ENCODE measurements at places on chromosomes 5 and 9.

GRCh38 chr9:91429501-91429900 is 5.9 kb upstream of the NFIL3 start:
- DNase-seq, result no peak

DNA sequence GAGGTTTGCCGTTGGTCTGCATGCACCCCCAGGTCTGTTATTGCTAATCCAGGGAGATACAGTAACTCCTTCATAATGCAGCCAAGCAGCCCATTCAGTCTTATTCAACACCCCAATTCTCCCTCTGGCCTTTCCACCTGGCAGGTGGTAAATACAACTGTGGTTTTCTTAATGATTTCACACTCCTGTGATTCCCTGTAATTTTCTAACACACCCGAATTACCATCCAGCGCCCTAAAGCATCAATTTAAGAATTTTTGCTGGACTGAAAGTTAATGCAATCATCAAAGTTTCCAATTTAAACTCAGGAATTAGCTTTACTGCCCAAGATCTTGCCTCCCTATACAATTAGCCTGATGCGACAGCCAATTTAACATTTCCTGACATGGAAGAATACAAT is 62.5 kb downstream of the GNAQ start:
- DNase-seq, result no peak

- no peak for DNase-seq
Observed at GRCh38 chr5:8848366-8848765, 697.5 kb downstream of the SEMA5A start.

- no peak for DNase-seq
Observed at GRCh38 chr5:150389531-150390266, 23.0 kb downstream of the CD74 start.

DNA sequence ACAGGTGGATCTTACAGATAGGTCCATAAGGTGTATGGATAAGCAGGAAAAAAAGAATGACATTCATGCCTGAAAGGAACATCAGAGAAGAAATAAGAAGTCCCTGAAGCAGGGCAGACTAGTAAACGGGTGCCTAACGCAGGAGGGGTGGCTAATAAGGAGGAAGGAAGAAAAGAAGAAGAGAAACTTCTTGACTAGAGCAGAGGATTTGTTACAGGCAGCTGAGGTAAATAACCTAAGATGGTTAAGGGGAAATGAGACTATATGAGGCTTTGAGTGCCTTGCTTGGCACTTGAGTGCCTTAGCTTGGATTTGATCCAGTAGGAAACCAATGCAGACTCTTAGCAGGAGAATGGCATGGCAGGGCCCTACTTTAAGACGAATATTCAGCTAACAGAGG is 313.5 kb upstream of the PDE4D start:
- no peak for DNase-seq

- DNase-seq, result no peak
Observed at GRCh38 chr5:9516591-9516990, 29.3 kb downstream of the SEMA5A start.

- DNase-seq, result no peak
Observed at GRCh38 chr5:133749331-133749985, 137.1 kb upstream of the FSTL4 start.

DNA sequence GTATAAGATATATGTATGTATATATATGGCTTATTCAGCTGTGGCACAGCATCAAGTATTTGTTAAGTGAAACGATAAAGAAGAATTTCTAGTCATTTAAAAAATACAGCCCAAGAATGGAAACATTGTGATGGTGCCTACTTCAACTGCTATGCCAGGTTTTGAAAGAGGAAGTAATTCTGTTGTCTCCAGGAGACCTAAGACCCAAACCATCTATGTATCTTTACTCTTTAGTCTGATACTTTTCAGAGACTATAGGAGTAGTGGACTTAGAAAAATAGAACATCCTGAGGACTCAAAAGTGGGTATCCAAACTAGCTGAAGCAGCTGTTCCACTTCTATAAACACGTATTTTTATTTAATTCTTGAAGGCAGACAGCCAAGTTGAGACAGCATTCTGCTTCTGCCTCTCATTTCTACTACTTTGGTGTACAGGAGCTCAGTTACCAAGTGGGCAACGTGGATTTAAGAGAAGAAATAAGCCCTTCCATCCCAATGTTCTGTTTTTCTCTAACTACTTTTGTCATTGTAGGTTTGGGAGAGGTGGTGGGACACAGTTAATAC is 110.7 kb downstream of the RPS23 start:
- DNase-seq, result no peak

GRCh38 chr5:72922422-72922821 is 33.4 kb upstream of the FCHO2 start:
- DNase-seq, result no peak

DNA sequence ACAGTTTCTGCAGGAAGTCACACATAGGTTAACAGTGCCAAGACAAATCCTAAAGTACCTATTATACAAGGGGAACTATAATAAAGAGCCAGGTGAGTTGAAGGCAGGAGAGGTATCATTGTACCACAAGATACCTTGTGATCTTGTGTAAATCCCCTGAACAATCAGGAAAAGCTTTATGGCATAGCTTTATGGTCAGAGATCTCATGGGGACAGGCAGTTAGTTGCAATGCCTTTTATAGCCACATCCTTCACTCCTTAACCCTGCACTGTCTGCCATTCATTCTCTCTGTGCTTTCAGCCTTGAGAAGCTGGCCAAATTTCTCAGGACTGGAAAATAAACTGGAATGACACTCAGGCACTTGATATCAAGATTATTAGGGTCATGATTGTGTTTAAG is 97.0 kb downstream of the GHR start:
- no peak for DNase-seq

DNA sequence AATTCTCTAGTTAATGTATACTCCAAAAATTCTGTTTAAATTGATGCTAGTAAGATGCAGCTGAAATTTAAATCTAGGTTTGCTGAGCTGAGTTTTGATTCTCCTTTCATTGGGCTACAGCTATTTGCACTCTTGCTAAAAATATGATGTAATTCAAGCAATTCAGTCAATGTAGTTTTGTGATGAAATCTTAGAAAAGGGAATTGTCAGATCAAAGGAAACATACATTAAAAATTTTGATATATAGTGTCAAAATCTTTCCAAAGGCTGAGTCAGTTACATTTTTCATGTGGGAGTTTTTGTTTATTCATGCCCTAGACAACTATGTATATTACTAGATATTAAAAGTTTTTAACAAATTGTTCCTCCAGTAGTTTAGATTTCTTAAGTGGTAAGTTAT is 334.9 kb upstream of the DAB2 start:
- DNase-seq, result no peak

GRCh38 chr9:31730398-31730797 is 654.0 kb upstream of the ACO1 start:
- DNase-seq, result no peak

- DNase-seq, result no peak
Observed at GRCh38 chr9:86700629-86701028, 246.7 kb downstream of the GAS1 start.

GRCh38 chr5:58048954-58049353 is 410.9 kb downstream of the PLK2 start:
- no peak for DNase-seq

DNA sequence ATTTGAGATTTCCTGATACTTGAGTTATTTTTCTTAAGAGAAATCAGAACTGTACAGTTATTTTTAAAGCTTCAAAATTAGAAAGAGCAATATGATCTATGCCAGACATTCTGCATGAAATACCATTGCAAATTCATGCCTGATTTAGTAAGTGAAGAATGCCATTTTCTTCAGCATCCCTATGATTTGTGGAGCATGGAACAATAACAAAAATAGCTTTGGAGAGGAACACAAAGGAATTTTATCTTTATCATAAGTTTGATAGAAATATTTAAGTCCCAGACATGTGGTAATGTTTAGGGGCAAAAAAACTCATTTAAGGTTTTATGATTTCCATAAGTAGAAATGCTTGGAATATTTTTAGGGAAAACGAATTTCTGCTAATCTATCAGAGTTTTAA is 1863.4 kb downstream of the EFNA5 start:
- no peak for DNase-seq

DNA sequence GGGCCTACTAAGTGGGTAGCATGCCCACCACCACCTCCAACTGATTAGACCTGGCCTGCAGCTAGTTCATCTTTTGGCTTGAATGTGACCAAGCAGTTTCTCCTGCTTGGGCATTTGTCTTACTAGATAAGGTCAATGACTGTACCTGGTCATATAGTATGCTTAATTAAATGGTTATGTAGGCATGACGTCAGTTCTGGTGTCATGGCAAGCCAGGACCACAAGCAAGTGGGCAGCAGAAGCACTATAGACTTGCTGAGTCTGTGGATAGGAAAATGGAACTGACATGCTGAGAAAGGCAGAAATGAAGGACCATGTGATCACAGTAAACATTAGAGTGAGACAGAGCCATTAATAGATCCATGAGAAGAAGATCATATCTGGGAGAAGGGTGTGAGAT is 55.6 kb upstream of the C6 start:
- no peak for DNase-seq

- no peak for DNase-seq
Observed at GRCh38 chr9:76859860-76860259, 46.1 kb downstream of the PRUNE2 start.

DNA sequence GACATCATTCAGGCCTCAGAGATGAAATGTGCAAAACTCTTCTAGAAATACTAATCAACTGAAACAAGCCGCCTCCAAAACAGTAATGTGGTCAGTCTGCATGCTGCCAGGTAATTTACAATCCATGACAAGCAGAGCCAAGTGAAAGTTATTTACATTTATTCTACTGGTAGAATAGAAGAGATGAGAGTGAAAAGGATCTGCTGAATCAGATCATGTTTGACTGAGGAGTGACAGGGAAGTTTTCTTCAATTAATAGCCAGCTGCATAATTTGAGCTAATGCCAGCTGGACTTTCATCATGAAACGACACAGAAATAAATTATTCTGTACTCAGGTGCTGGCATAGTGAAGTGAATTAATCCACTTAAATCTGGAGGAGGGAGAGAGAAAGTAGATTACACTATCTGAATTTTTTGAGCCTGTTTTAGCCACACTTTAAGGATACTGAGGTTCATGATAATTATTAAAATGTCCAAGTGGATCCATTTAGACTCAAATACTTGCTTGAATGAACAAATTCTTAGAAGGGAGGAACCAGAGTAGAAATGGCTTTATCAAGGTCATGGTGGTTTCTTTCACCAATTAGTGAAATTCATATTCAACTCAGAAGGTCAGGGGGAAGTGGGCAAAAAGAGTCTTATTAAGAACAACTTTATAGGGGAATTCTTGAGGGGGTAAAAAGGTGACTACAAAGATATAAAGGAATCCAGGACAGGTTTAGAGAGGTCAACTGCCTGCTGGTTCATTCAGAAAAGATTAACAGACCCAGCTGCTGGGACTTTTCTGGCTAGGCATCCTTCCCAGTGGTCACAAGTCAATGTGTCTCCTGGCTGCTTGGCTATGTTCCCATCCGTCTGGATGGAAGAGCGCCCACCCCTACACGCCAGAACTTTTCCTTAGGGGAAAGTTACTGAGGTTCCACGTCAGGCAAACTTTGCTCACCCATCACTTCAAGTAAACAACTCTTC is 350.4 kb downstream of the PDE4D start:
- no peak for DNase-seq

DNA sequence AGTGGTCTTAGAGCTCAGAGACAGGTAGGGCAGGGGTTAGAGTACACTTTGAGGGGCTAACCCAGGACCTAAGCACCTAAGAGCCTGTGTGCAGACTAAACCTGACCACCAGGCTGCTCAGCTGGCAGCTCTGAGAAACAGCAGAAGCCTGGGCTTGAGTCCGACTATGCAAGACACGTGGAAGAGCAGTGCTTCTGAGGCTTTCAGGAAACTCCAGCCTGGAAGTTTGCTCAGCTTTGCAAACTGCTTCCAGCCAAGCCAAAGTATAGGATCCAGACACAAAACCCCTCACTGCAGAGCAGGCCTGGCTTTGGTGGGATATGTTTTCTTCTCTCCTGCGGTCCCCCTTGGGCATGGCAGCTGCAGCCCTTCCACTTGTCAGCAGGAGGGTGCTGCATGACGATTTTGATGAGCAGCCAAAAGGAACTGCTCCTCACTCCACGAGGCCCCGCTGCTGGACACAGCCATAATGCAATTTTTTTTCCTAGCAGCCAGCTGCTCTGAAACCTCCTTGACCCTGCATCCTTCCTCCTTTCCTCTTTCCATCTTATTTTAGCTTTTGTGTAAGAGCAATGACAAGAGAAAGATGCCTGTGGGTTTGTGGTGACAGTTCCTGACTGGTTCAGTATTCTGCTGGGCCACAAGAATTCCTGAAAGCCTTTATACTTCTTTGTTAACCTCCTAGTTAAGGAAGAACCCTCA is 123.1 kb downstream of the LIFR start:
- no peak for DNase-seq

DNA sequence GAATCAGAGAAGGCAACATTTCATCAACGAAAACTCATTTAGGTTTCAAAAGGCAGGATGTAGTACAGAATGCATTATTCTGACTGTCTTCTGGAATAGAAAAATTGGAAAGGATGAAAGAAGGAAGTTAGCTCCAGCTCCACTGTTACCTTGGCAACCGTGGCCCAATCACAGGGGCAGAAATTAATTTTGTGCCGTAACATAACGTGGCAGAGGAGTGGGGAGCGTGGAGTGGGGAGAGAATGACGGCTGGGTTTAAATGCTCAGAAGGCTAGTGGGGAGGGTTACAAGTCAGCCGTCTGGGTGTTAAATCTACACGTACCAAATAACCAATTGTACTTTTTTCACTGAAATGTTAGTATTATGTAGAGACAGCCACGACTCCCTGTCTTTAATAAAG is 32.3 kb upstream of the EQTN start:
- no peak for DNase-seq

- DNase-seq, result no peak
Observed at GRCh38 chr9:78405461-78405860, 108.5 kb downstream of the PSAT1 start.

- no peak for DNase-seq
Observed at GRCh38 chr5:76372323-76373054, 30.6 kb upstream of the IQGAP2 start.

DNA sequence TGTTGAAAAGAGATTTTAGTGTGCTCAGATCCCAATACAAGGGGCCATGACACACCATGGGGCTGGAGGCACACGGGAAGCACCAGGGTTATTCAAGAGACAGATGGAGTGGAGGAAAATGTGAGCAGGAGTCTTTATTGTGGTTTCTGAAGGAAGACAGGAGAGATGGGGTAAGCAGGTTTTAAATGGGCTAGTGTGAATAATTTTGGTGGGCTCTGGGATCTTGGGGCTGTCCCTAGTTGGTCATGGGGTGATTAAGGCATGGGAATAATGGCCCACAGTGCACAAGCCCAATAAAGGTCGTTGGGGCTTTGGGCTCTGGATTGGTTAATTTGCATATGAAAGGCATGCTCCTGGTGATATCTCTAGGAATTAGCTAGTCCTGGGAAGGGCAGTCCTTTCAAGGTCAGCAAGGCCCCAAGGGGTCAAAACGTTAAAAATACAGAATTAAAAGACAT is 3.6 kb upstream of the SCGB3A2 start:
- DNase-seq, result no peak

DNA sequence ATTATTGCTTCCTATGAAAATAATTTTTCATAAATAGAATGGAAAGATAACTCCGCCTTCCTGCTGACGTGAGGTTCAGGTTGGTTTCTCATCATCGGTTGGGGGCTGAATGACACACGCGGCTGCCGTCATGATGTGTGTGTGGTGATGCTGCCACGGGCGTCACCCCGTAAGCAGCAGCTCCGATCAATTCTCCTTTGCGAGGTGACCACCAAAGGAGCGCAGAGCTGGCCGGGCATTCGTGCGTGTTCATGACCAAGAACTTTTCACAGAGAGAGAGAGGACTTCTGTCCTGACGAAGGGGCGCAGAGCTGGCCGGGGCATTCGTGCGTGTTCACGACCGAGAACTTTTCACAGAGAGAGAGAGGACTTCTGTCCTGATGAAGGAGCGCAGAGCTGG is 30.3 kb downstream of the SURF6 start:
- no peak for DNase-seq

Data from CD4-positive, alpha-beta memory T cell (primary cell).